ENCODE measurements at places on chromosomes 5 and 9.

DNA sequence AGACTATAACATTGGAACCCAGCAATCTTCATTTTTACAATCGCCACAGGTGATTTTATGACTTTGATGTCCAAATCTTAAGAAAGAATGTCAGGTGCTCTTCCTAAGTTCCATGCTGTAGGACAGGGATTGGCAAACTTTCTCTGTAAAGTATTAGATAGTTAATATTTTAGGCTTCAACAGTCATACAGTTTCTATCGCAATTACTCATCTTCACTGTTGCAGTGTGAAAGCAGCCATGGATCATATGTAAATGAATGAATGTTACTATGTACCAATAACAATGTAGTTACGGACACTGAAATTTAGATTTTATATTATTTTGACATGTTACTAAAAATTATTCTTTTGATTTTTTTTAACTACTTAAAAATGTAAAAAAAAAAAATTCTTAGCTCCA, 169.7 kb downstream of the DTWD2 start:
- DNase-seq = no peak

GRCh38 chr5:52708463-52708862, 79.3 kb upstream of the ITGA1 start:
- DNase-seq = no peak

- DNase-seq = no peak
These were observed 515.0 kb upstream of the TUSC1 start for GRCh38 chr9:26193237-26193636.

GRCh38 chr9:78189001-78189400, 46.9 kb upstream of the CEP78 start:
- no peak for DNase-seq

- no peak for DNase-seq
These were observed 188.9 kb downstream of the SGCD start for GRCh38 chr5:156515803-156516360.

DNA sequence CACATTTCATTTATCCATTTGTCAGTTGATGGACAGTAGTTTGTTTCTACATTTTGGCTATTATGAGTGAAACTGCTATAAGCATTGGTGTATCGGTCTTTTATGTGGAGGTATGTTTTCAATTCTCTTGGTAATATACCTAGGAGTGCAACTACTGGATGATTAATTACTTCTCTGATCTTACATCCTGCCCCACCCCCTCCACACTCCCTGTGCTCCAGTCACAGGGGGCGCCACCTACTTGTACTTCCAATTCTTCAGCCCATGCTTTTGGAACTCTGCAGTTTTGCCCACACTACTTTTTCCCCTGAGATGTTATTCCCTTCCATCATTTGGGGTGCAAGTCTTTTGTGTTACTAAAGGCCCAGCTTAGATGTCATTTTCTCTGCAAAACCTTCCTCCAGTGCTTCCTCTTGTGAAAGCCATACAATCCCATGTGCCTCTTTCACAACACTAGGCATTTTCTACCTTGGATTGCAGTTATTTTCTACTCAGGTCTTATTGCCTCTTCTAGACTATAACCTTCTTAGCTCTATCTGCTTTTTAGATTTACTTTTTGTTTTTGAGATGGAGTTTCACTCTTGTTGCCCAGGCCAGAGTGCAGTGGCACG, 42.1 kb downstream of the SEC61B start:
- no peak for DNase-seq

DNA sequence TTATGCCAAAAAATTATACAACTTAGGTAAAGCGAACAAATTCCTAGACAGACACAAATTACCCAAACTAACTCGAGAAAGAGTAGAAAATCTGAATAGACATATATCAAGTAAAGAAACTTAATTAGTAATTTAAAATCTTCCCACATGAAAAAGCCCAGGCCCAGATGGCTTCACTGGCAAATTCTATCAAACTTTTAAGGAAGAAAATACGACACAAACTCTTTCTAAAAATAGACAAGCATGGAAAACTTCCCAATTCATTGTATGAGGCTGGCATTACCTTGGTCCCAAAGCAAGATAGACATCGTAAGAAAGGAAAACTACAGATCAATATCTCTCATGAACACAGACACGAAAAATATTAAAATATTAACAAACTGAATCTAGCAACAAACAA, 135.3 kb downstream of the DRD1 start:
- no peak for DNase-seq

GRCh38 chr5:129172580-129172979, 78.0 kb downstream of the ISOC1 start:
- no peak for DNase-seq

DNA sequence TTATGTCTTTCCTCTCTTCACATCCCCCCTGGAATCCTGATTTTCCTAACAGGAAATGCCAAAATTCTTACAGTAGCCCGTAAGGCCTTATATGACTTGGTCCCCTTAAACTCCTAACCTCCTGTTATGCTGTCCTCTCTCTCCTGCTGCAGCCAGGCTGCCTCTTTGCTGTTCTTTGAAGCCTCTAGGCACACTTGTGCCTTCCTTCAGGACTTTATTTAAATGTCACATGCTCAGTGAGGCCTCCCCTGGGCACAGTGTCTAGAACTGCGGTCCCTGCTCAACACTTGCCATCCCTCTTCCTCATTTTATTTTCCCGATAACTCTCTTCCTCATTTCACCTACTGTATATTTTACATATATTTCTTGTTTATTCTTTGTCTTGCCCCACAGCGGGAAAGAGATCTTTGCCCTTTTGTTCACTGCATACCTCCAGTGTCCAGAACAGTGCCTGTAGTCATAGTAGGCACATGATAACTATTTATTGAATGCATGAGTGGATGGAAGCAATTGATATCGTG, 5.5 kb upstream of the SHB start:
- no peak for DNase-seq

DNA sequence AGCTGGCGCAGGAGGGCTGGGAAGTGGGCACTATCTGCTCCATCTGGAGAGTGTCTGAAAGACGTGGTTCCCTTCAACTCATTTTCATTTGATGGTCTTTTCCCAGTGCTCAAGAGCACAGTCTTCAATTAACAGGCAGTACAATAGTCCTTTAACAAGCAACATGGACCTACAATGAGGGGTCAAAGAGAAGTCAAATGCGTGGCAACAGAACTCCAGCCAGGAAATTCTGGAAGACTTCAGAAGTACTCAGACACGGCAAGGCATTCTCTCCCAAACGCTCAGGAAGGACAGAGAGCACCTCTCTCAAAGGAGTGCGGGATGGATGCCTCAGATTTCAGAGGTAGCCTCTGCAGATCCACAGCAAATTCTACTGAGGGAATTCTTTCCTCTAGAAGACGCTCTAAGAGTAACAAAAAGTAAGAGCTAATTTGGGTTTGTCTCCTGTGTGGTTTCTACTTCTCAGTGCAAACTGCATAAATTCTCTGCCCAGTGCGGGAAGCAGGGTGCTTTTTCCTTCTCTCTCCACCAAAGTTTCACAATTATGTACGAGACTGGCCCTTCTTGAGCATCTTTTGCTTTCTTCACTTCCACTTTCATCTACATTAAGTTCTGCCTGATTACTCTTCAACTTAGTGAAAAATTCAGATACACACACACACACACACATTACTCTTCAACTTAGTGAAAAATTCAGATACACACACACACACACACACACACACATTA, 56.4 kb downstream of the LHFPL2 start:
- DNase-seq = no peak

- no peak for DNase-seq
These were observed 613.0 kb upstream of the CCNG1 start for GRCh38 chr5:162824360-162824759.

- no peak for DNase-seq
These were observed 66.9 kb downstream of the RFX3 start for GRCh38 chr9:3458806-3459475.

DNA sequence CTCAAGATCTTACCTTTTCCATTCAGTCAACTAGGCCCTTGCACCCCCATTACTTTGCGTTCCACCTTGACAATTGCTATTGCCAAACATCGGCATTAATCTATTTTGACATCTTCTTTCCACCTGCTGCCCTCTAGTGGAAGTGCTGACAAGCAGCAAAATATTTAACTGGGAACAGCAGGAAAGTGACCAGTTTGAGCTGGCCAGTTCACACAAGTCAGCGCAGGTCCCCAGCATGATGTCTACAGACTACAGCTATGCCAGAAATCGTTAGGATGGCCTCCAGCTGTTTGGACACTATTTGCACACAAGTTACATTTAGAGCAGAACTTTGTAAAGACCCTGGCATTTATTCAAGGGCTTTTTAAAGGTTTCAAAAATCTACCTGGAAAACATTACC, 160.1 kb downstream of the GHR start:
- DNase-seq = no peak

DNA sequence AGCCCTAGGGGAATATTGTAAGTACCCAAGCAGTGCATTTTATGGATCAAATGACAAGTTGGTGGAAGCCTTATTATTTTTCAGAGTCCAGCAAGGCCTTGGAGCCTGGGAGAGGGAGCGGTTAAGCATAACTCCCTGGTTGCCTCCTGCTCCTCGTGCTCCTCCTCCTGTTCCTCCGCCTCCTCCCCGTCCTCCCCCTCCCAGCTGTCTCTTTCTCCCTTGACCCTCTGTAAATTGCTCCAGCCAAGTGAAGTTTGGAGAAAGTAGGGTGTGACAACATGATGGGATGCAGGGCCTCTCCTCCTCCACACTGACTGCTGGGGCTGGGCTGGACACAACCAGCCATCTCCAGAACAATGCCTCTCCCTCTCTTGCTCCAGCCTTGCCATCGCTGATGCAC, 586.9 kb downstream of the CCDC171 start:
- no peak for DNase-seq

DNA sequence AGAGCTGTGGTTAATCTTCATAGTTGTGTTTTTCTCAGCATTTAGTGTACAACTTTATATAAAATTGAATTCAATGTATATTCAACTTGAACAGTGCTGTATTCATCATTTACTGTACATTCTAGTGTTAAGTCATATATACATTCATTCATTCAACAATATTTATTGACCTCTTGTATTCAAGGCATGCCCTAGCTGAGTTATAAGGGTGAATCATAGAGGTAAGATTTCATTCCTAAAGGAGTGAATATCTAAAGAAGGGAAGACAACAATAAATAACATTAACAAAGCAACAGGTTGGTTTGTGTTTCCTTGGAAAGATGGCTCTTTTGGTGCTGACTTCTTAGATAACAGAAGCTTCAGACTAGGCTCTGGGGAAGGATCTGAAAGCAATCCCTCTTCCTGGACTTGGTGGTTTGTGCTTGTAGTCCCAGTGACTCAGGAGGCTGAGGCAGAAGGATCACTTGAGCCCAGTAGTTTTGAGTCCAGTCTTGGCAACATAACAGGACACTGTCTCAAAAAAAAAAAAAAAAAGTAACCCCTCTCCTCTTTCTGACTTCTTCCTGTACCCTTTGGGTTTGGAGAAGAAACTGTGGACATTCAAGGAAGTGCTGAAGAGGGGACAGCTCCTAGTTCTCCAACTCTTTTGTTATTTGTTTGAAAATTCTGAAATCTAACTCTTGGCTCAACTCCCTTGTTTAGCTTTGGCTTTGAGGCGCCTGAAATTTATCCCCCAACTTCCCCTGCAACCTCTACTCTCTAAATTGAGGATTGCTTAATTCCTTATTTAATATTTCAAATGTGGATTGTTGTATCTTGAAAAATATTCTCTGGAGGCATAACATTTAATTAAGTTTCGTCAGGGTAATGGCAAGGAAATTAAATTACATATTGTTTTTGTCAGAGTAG, 80.2 kb downstream of the OSTF1 start:
- DNase-seq = no peak

DNA sequence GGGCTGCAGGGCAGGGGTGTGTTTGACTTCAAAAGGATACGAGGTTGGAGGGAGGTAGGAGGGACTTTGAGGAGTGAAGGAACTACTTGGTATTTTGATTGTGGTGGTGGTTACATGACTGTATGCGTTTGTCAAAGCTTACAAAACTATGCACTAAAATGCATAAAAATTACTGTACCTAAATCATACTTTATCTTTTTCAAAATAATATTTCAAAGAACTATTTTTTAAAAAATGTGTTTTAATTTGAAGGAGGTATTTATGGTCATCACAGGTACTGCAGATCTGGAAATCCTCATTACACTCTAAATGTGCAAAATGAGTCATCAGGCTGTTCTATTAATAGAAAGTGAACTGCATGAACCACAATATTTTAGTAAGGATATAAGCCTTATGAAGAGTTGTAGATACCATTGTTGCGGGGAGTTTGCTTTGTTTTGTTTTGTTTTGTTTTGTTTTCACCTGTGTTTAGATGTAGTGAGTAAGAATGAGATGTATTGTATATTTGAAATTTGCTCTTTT, 116.9 kb downstream of the ARRDC3 start:
- no peak for DNase-seq

DNA sequence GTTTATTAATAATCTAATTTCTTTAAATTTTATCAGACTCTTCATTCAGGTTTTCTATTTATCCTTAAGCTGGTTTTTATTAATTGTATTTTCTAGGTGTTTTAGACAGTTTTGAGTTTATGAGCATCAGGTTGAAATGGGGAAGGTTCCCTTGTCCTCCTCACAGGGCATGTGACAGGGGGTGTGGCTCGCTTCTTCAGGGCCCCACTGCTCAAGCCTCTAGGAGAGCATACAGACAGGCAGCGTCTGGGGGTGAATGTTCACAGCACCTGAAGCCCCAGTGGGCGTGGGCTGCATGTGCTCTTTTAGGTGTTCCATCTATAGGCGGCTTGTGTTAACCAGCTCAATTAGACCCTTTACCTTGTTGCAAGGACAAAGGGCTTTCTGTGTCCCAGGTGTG, 78.2 kb upstream of the RUFY1 start:
- DNase-seq = no peak

- no peak for DNase-seq
These were observed 250.4 kb downstream of the NSG2 start for GRCh38 chr5:174295702-174296436.

DNA sequence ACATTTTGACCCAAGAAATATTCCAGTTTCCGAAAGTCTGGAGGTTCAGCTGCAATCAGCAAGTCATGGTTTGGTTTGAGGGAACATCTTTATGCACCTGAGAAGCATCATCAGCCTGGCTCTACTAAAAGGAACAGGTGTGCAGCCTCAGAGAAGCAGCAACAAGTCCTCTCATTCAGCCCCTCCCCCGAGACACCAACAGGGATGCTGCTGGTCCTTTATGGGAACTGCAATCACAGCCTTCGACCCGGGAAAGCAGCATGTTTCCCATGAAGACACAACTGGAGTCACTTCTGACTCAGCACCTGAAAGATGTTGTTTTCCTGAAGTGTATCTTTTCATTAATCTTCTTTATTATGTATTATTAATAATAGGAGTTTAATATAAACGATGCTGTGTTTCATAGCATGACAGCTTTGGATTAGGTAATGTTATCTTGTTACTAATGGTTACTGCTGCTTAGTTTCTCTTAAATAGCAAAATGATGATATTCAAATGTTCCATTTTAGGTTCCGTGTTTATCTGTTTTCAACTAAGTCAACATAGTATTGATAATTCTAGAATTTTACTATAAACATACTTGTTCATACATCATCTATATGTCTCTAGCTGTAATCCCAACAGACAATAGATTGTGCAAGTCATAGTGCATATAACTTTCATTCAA, 15.6 kb upstream of the NREP start:
- no peak for DNase-seq

DNA sequence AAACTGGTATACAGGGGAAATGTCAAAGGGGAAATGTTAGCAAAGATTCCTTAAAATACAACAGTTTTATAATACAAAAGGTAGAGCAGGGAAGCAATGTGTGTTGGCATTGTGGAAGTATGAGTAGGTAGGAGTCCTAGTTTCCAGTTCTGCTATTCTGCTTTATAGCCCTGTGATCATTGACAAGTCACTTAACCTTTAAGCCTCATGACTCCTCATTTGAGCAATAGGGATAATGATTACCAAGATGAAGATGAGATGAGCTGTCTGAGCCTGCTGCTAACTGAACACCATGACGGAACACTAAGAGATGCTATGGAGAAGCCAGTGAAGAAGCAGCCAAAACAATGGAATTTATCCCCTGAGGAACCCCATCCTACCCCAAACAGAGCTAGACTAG, 251.7 kb downstream of the PAPPA start:
- DNase-seq = no peak
